Kidney epithelial cell (primary cell): ENCODE measurements at places on chromosomes 2 and 18. TPM values are rescaled to one million over a fixed set of nuclear protein-coding genes. Genes with fewer than 3 reads are reported as not detected.

Gene PIEZO2
- total RNA-seq, result 1.1 and 1.8 TPM in 2 replicates

GRCh38 chr2:96809216-96809882, 6.7 kb upstream of the CNNM3 start:
- DNase-seq, result no peak

DNA sequence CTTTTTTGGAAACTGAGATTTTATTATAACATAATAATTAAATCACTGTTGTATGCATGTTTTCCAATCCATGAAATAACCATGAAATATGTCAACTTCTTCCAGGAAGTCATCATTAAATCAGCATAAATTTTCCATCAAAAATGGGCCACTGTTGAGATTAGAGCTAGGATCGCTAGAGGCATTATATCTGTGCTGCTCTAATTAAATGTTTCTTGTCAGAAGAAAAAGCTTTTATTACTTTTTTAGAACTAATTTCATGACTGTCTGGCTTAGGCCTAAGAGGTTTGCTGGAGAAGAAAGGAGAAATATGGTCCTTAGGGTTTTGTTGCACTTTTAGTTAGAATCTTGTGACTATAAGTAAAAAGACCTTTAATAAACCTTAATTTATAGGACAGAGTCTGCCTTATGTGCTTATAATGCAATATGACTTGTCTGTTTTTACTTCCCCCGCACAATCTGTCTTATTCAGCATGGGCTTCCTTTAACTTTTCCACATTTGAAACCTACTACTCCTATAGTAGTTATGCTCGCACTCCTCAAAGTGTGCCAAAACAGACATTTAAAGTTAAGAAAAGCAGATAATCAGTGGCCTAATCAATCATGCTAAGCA, 363.4 kb upstream of the GCFC2 start:
- DNase-seq, result no peak

- DNase-seq, result no peak
These were observed 1356.8 kb upstream of the CRIM1 start for GRCh38 chr2:34998741-34999140.

Gene RGPD8
- total RNA-seq, result 6.5 and 7.7 TPM in 2 replicates

- no peak for DNase-seq
These were observed 20.4 kb downstream of the PLA2R1 start for GRCh38 chr2:160042054-160042453.

Gene NEU2
- not detected in 2 replicates for total RNA-seq

DNA sequence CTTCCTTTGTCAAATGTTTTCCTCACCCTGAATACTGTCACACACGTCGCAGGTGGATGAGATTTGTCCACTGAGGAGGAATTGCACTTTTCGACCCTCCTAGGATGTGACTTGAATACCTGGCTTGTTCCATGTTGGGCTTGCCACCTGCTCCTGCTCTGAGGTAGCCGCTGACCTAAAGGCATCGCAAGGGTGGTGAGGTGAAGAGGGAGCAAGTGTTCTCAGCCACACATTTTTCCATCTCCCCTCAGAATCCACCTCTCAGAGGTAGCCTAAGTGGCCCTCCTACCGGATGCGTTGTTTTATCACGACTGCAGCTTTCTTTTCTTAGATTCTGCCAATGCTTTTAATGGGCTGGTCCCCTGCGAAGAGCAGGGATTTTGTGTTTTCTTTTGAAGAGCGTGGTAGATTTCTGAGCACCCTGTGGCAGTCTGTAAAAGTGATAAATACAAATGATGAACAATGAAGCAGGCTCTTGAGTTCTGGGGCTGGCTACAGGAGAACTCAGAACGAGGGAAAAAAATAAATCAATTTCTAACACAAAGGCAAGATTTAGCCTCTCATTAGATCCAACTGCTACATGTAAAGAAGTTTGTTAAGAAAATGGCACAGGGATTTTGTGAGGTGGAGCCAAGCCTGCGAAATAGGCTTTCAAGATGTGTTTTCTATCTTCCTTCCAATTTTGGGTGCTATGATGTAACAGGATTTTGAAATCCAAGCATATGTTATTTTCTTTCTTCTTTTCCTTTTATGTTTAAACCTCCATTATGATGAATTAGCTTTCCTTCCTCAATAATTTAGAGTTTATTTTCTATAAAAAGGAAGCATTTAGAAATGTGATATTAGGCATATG, 386.7 kb downstream of the TGIF1 start:
- DNase-seq, result no peak

GRCh38 chr18:9647496-9648323, 33.4 kb upstream of the PPP4R1 start:
- no peak for DNase-seq

DNA sequence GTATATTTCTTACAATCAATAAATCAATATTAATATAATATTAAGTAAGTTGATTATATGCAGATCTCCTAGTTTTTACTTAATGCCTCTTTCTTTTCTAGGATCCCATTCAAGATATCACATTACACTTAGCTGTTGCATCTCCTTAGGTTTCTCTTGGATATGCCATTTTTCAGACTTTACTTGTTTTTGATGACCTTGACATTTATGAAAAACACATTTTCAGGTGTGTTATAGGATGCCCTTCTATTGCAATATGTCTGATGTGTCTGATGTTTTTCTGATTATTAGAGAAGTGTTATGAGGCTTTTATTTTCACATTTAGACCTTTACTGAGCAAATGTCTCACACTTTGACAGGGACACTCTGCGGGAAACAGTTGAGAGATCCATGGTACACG, 933.6 kb upstream of the CNTNAP5 start:
- DNase-seq, result no peak

Gene DYNAP
- not detected in 2 replicates for total RNA-seq

DNA sequence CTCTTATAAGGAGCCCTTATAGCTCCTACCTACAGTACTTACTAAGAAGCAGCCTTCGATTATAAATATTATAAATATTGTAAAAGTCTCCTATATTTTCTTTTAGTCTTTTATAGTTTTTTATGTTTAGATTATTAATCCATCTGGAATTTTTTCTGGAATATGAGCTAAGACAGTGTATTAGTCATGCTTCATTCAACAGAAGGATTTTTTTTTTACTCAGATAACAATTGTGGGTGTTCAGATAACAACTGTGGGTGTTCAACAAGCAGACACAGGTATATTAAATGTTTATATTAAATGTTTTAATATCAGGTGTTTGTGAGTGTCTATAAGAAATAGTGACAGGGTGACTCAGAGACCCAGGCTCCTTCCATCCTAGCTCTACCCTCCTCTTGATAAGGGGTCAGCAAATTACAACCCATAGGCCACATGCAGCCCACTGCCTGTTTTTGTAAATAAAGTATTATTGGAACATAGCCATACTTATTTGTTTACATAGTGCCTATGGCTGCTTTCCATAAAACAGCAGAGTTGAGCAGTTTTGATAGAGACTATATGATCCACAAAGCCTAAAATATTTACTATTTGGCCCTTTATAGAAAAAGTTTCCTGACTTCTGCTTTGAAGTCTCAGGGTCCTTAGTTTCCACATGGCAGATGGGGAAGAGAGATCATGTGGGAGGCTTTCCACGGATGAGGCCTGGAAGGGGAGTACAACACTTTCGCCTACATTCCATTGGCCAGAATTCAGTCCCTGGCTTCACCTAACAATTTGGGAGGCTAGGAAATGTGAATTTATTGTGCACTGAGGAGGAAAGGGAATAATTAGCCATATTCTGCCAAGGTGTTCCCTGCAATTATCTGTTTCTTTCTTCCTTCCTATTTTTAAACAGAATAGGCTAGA, 4.3 kb upstream of the SPATS2L start:
- DNase-seq, result no peak

GRCh38 chr2:88673363-88673762, 18.1 kb upstream of the RPIA start:
- DNase-seq, result no peak

Gene WNT6
- total RNA-seq, result 1.2 and 1.6 TPM in 2 replicates

GRCh38 chr2:74944987-74945787, 13.3 kb upstream of the POLE4 start:
- no peak for DNase-seq

Gene IL1R1
- 8.7 and 12.9 TPM in 2 replicates for total RNA-seq

Gene RGPD3
- 0.14 and 0.46 TPM in 2 replicates for total RNA-seq

- no peak for DNase-seq
These were observed 554.6 kb downstream of the DSC3 start for GRCh38 chr18:30487962-30488361.

GRCh38 chr2:241632478-241633325, 4.3 kb downstream of the THAP4 start:
- no peak for DNase-seq

- DNase-seq, result no peak
These were observed 2.0 kb downstream of the IL1A start for GRCh38 chr2:112782234-112782799.

DNA sequence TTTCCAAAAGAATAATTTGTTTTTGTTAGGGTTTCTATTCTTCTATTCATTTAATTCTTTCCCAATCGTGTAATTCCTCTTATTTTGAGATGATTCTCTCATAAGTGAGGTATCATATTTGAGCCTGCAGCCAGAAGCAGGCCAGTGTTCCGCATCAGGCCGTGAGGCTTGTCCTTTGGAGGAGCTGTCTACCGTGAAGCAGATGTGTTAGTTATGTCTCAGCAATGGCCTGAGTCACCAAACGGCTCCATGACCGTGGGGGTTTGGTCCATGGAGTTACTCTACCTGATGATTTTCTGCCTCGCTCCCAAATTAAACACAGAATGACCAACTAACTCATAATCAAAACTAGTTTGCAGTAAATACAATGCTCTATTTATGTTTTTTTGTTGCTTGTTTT, 64.2 kb upstream of the TMEM87B start:
- DNase-seq, result no peak

DNA sequence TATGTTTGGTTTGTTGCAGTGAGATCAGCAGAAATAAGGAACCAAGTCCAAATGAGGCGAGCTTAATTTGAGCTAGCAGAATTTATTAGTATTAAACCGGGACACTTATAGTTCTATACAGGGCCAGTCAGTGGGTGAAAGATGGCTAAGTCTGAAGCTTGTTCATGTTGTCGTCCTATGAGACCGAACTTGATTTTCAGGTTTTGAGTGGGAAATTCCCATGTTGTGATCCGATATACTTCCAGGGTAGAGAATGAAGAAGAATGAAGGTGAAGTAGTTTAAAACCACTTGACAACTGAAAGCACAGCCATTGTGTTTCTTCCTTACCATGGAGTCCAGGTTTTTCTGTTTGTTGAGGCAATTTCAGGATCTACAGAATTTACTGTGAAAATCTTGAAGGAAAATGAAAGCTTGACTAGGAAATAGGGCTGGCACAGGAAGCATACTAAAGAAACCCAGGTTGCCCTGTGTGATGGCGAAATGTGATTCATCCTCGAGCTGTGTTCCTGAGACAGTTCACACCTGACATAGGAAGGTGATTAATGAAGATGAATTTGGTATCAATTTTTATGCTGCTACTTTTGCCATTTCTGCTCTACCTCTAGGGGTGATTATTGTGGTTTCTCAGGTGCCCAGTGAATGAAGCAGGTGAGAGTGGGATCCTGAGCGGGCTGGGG, 37.6 kb upstream of the MGAT5 start:
- DNase-seq, result no peak

- no peak for DNase-seq
These were observed 455.9 kb upstream of the UBE2E3 start for GRCh38 chr2:180524499-180524898.

- DNase-seq, result no peak
These were observed 149.4 kb upstream of the SMAD2 start for GRCh38 chr18:48079885-48080284.

- DNase-seq, result peak; percentile 92
These were observed 76.4 kb downstream of the AP1S3 start for GRCh38 chr2:223760838-223761502.

Gene SLC23A3
- total RNA-seq, result 0.84 and 1.2 TPM in 2 replicates

Gene TM4SF20
- total RNA-seq, result not detected in 2 replicates

GRCh38 chr2:109234355-109234754, 105.3 kb downstream of the SH3RF3 start:
- DNase-seq, result no peak

DNA sequence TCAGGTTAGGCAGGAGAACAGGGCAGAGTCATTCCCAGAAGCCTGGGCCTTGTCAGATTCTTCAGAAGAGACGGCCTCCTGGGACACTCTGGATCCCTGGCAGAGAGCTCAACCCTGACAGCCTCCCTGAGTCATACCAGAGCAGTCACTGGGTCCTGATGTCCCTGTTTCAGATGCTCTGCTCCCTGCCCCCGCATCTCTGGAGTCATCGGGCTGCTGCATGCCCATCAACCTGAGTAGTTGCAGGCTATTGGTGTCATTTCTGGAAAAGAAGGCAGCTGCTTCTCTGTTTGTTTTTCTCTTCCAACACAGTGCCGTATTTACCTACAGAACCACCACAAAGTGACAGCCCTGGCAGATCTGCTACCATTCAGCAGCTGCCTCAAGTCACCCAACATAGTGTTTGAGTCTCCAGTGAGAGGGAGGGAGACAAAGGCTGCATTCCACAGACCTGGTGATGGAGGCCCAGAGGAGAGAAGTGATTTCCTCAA, 145.1 kb downstream of the B3GNT2 start:
- DNase-seq, result peak; percentile 34

DNA sequence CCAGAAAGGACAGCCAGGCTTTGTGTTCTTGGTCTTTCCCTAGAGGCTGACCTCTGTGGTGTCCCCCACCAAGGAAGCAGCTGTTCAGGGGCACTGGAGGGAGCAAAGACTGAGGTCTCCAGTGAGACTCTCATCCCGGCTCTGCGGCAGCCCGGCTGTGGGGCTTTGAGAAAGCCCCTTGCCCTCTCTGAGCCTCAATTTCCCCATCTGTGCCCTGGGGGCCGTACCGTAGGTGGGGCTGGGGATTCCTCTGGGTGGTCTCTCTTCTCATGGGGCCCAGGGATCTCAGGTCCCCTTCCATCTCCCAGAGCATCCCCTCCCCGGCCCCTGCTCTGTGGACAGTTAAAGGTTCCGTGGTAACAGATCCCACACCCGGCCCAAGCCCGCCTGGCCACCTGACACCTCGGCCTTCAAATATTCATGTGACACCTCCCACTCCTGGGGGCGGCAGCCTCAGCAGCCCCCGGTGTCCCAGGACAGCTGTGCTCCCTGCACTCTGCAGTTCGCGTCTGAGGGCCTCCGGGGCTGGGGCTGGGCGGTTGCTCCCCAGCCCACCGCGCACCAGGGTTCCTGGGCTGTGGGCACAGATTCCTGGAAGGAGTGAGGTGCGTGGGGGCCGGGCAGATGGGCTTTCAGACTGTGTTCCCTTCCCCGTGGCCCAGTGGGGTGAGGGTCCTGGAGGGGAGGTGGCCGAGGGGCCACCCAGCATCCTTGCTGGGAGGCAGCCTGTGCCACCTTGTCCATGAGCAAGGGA, 15.1 kb upstream of the KLHL30 start:
- no peak for DNase-seq

- DNase-seq, result peak; percentile 95
These were observed 12.4 kb downstream of the ASB1 start for GRCh38 chr2:238438856-238439849.

Gene CTLA4
- not detected in 2 replicates for total RNA-seq
